Dermis microvascular lymphatic vessel endothelial cell (primary cell): ENCODE measurements at places on chromosomes 7 and 10. TPM values are rescaled to one million over a fixed set of nuclear protein-coding genes. Genes with fewer than 3 reads are reported as not detected.

DNA sequence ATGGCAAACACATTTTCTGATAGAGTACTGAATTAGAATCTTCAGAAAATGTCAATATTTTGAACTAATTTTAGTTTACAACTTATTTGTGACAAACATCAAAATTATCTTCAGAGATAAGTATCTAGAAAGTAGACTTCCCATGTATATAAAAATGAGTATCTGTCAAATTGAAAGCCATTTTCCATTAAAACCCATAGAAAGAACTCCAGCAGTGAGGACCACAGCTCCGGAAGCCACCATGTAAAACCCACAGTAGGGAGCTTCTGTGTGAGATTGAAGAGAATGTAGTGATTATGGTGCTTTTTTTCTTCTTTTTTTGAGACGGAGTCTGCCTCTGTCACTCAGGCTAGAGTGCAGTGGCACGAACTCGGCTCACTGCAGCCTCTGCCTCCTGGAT is 687.0 kb downstream of the TYW1 start:
- no peak for DNase-seq

TCTN3 gene
- 39.7 and 57.0 TPM in 2 replicates for total RNA-seq

DNA sequence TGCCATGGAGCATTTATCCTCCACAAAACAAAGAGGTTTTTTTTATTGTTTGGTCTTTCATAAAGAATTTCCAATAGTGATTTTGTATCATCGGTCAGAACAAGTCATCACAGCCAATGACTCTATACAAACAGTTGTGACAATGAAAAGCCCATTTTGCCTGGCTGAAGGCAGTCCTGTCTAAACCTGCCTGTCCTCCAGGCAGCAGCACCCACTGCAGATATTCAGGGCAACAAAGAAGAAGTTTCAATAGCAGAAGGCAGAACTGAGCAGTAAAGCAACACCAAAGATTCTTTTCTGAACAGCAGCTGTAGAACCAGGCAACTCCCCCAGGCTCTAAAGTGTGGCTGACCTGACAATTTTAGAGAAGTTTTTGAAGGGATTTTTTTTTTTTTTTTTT is 169.4 kb downstream of the FGFR2 start:
- DNase-seq: no peak

FHIP2A gene
- total RNA-seq: 23.5 and 31.5 TPM in 2 replicates

SOSTDC1 gene
- not detected in 2 replicates for total RNA-seq

TMEM196 gene
- total RNA-seq: not detected in 2 replicates

PVRIG gene
- not detected in 2 replicates for total RNA-seq

ZNF398 gene
- total RNA-seq: 5.0 and 7.2 TPM in 2 replicates

ZEB1 gene
- total RNA-seq: 58.5 and 62.6 TPM in 2 replicates

BLNK gene
- total RNA-seq: not detected in 2 replicates

H2BK1 gene
- total RNA-seq: not detected in 2 replicates

DNA sequence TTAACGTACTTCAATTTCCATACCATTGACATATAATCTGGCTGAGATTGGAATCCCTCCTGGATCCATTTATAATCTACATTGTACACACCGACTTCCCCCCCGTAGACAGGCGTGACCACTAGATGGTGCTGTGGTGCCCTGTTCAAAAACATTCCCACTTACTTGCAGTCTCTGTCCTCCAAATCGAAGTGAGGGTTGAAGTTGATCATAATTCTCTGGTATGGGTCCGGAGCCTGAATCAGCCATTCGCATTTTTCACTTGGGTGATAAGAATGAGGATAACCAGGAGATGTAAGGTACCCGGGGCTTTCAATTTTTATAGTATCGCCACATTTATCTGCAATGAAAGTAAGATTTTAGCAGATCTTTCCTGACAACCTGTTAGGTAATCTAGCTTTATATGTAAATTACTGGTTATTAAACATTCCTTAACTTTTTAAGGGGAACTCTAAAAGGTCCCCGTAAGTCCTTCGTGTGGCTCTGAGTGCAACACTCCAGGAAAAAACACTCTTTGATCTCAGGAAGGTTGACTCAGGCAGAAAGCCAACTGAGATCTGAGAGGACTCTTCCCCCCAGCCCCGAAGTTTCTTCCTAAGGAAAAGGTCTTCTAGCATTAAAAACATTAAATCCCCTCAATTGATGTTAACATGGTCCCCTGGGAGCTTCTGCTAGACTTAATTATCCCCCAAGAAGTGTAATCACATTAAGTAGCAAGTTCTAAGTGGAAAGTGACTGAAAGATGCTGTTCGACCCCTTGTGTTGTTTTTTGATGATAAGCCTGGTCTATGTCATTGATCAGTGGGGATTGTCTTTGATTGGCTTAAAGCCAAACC is 3.7 kb downstream of the NRP1 start:
- peak; percentile 70 for DNase-seq

- DNase-seq: peak; percentile 94
These were observed 10.8 kb upstream of the HOXA2 start for GRCh38 chr7:27112955-27113949.

DNA sequence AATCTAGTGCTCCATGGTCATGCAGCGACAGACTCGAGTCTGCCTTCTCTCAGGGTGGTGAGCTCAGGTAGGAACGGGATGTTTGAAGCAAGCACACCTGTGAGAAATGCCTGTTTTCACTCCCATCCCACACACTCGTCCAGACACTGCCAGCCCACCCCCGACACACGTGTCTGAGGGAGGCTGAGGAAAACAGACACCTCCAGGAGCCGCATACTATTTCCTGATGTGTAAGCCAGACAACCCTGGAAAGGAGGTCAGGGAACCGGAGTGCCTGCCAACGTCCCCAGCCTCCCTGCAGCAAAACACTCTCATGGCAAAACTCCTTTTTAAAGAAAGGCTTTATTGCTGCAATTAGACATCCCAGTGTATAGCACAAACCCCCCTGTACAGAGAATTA is 80.2 kb downstream of the ALOX5 start:
- no peak for DNase-seq

TAS2R5 gene
- 0.26 and 0.51 TPM in 2 replicates for total RNA-seq

- no peak for DNase-seq
These were observed 66.1 kb downstream of the GRID1 start for GRCh38 chr10:86300399-86300925.

DNA sequence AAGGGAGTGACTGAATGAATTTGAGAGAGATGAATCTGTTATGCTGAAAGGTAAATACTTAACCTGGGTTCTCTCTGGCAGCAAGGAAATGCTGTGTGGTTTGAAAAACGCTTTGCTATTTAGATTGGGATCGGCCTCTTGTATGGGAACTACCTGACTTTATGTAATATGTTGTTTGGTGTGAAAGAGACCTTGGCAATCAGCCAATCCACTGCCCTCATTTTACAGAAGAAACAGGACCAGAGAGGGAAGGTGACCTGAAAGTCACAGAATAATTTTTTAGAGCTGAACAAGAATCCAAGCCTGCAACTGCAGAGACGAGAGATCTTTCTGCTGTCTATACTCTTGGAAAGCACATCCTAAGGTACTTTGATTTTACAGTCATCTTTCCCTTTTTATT is 1.0 kb downstream of the BUD31 start:
- no peak for DNase-seq

DNA sequence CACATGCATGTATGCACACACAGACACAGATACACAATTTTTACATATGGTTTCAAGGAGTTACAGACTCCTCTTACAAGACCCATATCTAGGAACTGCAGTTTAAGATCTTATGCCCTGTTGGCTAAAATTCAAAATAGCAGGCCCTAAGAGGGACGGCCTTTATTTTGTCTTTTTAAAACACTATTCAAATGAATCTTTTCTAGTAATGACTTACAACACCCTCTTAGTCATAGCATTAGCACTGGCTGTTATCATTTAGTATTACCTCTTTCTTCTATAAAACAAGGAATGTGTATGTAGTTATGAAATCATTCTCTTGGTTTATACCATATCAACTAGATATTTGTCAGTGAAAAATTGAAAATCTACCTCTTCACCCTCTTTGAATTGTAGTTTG is 15.3 kb downstream of the PAPSS2 start:
- no peak for DNase-seq

GRCh38 chr10:44831581-44831980 is 79.6 kb upstream of the TMEM72 start:
- no peak for DNase-seq

DNA sequence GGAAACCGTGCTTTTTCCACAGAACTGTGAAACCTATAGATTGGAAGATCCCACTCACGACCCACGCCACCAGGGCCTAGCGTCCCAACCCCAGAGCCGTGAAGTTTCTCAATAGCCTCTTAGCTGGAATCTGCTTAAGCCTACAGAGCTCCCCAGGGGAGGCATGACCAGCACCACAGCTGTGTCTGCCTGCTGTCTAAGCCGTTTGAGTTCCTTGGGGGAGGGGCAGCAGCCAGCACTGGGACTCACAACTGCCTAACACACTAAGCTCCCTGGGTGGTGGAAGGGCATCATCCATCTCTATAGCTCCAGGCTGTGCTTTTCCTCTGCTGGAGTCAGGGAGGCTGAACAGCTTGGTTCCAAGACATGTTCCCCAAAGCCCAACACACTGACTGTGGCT is 26.0 kb upstream of the TMEM140 start:
- no peak for DNase-seq

DNA sequence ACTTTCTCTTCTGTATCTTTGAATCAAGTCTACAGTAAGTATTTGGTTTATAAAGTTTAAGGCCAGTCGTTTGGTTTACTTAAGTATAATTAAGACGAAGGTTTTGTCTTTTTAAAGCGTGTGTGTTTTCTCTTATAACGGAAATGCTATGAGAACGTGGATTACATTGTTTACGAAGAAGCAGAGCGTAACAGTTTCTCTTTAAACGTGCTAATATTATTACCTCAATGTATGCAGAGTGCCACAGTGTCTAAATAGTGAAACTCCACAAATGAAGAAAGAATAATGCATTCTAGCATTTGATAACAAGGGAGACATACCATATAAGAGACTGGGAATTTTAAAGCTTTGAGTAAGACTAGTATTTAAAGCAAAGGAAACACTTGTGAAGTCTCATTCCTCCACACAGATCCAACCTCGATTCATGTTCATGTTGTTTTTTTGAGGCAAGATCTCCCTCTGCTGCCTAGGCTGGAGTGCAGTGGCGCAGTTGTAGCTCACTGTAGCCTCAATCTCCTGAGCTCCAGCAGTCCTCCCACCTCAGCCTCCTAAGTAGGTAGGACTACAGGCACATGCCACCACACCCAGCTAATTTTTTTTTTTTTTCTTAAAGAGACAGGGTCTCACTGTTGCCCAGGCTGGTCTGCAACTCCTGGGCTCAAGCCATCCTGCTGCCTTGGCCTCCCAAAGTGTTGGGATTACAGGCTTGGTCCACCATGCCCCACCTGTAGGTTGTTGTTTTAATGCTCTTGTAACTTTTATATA is 75.1 kb downstream of the ANKRD61 start:
- peak; percentile 62 for DNase-seq

KCNMA1 gene
- total RNA-seq: 0.38 and 0.51 TPM in 2 replicates

- DNase-seq: peak; percentile 30
These were observed 139.3 kb downstream of the C1GALT1 start for GRCh38 chr7:7321681-7322080.

- no peak for DNase-seq
These were observed 262.8 kb downstream of the DGKB start for GRCh38 chr7:14639801-14640200.
